ENCODE measurements at places on chromosomes 4 and X.

- peak; percentile 38 for DNase-seq
These were observed 102.4 kb downstream of the SLIT2 start for GRCh38 chr4:20354120-20354519.

GRCh38 chr4:67019686-67020437 is 525.4 kb downstream of the CENPC start:
- no peak for DNase-seq

- no peak for DNase-seq
These were observed 1.3 kb upstream of the CXorf65 start for GRCh38 chrX:71107762-71108360.

DNA sequence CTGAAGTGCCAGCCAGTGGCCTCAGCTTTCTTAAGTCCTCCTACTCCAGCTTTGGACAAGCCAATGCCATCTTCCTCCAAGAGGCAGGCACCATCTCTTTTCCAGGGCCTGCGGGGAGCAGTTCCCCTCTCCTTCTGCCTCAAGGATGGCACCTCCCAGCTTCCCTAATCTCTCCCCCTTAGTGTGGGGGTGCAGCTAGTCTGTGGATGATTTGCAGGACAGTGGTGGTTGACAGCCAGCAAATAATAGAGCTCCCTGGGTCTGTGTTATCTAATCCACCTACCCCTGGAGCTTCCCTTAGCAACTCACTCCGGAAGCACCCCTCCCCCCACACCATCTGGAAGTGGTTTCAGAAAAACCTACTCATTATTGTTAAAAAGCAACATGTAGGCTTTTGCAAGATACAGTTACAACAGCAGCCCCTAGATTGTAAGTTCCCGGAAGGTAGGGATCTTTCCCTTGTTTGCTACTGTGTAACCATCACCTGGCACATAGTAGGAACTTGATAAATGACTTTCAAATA is 247.1 kb downstream of the BCOR start:
- DNase-seq, result no peak

DNA sequence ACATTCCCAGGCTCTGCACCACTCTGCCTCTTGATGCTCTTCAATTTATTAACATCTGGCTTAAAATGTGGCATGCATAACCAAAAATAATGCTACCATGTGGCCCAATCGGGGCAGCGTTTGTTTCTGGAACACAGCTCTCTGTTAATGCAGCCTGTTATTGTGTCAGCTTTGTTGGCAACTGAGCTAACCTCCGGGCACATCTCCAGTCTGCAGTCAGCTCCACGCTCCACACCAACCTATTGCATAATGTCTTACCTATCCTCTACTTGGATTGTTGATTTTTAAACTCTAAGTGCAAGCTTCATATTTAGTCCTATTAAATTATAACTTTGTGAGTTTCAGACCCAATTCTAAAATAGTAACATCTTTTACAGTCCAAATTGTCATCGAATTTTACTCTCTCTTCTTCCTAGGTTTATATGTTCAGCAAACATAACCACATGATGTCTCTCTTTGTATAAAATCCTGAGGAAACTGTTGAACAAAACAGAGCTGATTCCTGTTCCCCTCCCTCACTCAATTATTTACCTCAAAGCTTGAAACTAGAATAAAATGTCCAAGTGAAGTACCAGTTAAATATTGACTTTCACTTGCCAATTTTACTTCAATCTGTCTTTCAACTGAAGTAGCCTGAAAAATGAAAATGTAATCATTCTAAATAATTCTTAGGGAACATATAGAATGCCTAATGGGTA is 92.2 kb upstream of the RAPGEF2 start:
- no peak for DNase-seq

- no peak for DNase-seq
These were observed 8.2 kb downstream of the FGFBP1 start for GRCh38 chr4:15930314-15930713.

DNA sequence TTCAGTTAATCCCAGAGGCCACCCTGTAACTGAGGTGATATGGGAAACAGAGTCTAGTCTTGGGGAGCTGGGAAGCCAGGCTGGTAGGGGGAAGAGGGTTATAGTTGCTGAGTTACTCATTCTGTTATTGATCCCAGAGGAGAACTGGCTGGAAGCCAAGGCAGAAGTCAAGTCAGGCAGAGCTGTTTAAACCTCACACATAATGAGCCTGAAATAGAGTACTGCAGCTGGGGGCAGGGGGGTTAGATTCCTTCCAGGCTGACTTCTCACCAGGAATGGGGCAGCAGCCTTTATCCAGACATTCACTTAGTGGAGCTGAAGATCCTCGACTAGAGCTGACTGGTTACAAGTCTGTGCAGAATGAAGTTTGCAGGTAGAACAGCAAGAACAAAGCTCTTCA is 144.9 kb downstream of the C4orf33 start:
- DNase-seq, result no peak

All from DMS79 (cell line).